ENCODE measurements at places on chromosomes 2 and 18.

- no peaks in the 10 kb centered on the region for H3K36me3 ChIP-seq
- peak; percentile 37 for DNase-seq
- no peak overlapping the region for H3K27ac ChIP-seq
- no peaks in the 10 kb centered on the region for H3K4me1 ChIP-seq
Observed at GRCh38 chr2:160918906-160919503, 241.2 kb upstream of the TANK start.

DNA sequence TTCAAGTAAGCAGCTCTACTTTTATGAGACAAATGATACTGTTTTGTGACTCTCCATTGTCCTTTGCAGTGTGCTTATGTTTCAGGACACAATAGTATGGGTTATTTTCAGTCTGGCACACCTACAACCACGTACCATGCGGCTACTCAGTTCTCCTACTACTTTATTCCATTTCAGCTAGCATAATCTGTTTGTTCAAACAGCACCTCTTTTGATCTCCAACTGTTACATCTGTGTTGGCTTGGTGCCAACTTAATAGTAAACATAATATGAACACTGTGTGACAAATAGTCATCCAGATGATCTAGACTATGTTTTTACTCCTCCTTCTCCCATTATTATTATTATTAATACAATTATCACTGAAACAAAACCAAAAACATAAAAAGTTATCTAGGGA is 40.5 kb downstream of the MYO3B start:
- no peaks in the 10 kb centered on the region for H3K27me3 ChIP-seq
- peak; percentile 29 for DNase-seq
- no peak overlapping the region for H3K4me3 ChIP-seq
- peaks cover 12% of the 10 kb centered on the region for H3K4me1 ChIP-seq
- no peak overlapping the region for H3K27ac ChIP-seq
- no peaks in the 10 kb centered on the region for H3K36me3 ChIP-seq

- H3K36me3 ChIP-seq = no peaks in the 10 kb centered on the region
- DNase-seq = no peak
- no peak overlapping the region for H3K27ac ChIP-seq
Observed at GRCh38 chr2:73359915-73360697, 25.5 kb upstream of the ALMS1 start.

DNA sequence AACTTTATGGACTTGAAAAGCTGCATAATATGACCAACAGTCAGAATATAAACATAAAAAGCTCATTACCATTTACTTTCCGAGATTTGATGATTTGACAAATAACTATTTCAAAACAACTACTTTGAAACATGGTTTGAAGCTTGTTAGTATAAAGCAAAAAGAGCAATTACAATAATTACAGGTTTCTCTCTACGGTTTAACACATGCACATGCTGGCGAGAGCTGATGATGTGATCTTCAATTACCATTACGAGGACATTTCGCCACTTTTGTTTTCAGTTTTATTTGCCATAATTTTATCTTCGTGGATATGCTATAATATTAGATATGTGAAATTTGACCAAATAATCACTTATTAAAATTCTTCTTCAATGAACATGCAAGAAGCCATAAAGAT is 270.1 kb downstream of the TCF4 start:
- H3K27ac ChIP-seq = no peak overlapping the region
- no peaks in the 10 kb centered on the region for H3K4me1 ChIP-seq
- H3K36me3 ChIP-seq = no peaks in the 10 kb centered on the region
- DNase-seq = no peak
- no peaks in the 10 kb centered on the region for H3K27me3 ChIP-seq

- H3K27me3 ChIP-seq = no peaks in the 10 kb centered on the region
- H3K4me3 ChIP-seq = no peak overlapping the region
- no peak overlapping the region for H3K27ac ChIP-seq
- no peaks in the 10 kb centered on the region for H3K4me1 ChIP-seq
- no peak for DNase-seq
Observed at GRCh38 chr2:21181957-21182356, 58.2 kb downstream of the TDRD15 start.

Measured in HepG2 (cell line).